WTC11 (cell line): ENCODE measurements at places on chromosomes 6 and 20.

- peaks cover 8% of the 10 kb centered on the region for H3K27me3 ChIP-seq
Observed at GRCh38 chr6:16130437-16130891, 1.6 kb downstream of the MYLIP start.

- H3K27me3 ChIP-seq = no peaks in the 10 kb centered on the region; the same call in 1 of the 2 replicates
- H3K27ac ChIP-seq = peak overlapping the region; percentile 90
- H3K4me3 ChIP-seq = peak overlapping the region; percentile 93
- peaks cover 25% of the 10 kb centered on the region for H3K36me3 ChIP-seq
- DNase-seq = no peak
Observed at GRCh38 chr6:31736768-31737314, 511 bp upstream of the CLIC1 start.

DNA sequence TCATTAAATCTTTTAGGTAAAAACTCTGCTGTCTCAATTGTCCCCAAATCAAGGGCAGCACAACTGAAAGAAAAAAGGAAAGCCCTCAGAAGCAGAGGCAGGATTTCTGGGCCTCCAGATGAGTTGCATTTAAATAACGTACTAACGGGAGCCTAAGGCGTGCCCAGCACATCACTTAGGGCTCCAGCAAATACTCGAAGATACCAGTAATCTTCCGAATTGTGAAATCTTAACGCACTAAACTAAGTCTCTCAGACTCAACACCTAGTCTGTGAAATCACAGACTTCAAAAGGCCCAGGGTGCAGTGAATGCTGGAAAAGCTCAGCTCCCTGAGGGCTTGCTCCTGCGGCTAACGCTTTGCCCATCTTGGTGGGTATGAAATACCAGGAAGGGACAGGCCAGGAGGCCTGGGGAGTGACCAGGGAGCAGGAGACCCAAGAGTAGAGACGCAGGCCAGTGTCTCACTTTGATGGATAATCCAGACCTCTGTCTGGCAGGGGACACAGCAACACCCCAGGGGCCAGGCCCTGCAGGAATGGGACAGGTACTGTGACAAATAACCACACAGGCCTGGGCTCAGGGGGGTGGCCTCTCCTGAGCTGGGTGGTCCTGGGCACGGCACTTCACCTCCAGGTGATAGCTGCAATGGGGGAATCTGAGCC is 36.4 kb downstream of the RRBP1 start:
- no peak overlapping the region for H3K4me3 ChIP-seq
- H3K36me3 ChIP-seq = peaks cover 8% of the 10 kb centered on the region; the same call in 1 of the 2 replicates
- H3K4me1 ChIP-seq = peaks cover 41% of the 10 kb centered on the region
- H3K27ac ChIP-seq = peak overlapping the region; percentile 57; the same call in 1 of the 2 replicates
- H3K27me3 ChIP-seq = no peaks in the 10 kb centered on the region
- DNase-seq = no peak

DNA sequence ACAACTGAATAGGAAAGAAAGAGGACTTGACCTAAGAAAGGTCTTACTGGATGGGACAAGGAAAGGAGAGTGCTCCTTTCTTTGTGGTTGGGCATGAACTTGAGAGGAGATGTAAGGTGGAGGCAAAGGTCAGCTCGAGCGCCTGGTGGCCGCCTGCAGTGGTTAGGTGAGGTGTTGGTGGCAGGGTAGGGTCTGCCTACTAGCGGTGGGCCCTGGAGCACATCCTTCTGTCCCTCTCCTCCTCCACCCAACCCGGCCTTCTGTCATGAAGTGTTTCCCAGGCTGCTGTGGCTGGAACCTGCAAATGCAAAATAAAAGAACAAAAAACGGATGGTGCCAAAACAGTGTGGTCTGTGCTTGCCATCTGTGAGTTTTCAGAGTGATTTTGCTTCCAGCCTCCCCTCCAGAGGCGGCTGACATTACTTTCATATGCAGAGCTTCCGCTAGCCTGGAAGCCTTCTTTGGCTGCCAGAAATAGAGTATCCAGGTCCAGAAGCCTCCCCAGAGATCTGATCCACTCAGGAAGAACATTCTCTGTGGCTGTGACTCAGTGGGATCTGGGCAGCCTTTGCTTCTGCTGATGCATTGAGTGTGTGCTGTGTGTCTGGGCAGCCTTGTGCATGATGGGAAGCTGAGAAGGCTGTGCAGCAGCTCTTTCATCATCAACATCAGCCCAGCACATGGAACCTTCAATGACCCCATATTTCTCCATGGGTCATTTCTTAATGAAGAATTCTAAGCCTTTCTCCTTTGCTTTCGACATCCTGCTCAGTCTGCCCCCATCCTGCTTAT is 79.8 kb upstream of the FAM184A start:
- H3K27me3 ChIP-seq = no peaks in the 10 kb centered on the region; the same call in 1 of the 2 replicates
- H3K27ac ChIP-seq = no peak overlapping the region
- no peaks in the 10 kb centered on the region for H3K36me3 ChIP-seq
- no peak overlapping the region for H3K4me3 ChIP-seq
- no peak for DNase-seq
- no peaks in the 10 kb centered on the region for H3K4me1 ChIP-seq
